Thyroid gland (tissue), 4 donors: ENCODE measurements at places on chromosomes 16 and 17. TPM values are rescaled to one million over a fixed set of nuclear protein-coding genes. Genes with fewer than 3 reads are reported as not detected.

GRCh38 chr16:79150151-79150550 is 450.4 kb downstream of the MAF start:
- DNase-seq: no peak
- no peaks in the 10 kb centered on the region for H3K27me3 ChIP-seq
- H3K27ac ChIP-seq: no peak overlapping the region
- no peak overlapping the region for H3K4me3 ChIP-seq

- H3K27me3 ChIP-seq: no peaks in the 10 kb centered on the region
- no peaks in the 10 kb centered on the region for H3K36me3 ChIP-seq
- no peak overlapping the region for H3K4me3 ChIP-seq
- no peak for DNase-seq
Measured at GRCh38 chr17:58531122-58531521, 16.7 kb upstream of the MTMR4 start.

GRCh38 chr16:28977703-28978662 is 3.4 kb downstream of the SPNS1 start:
- H3K27me3 ChIP-seq: no peaks in the 10 kb centered on the region
- H3K4me1 ChIP-seq: peaks cover 10% of the 10 kb centered on the region
- DNase-seq: no peak
- H3K4me3 ChIP-seq: no peak overlapping the region
- H3K36me3 ChIP-seq: peaks cover 12% of the 10 kb centered on the region
- H3K27ac ChIP-seq: no peak overlapping the region

Gene CTRL
- 0.34 TPM for total RNA-seq

Gene TMEM97
- 4.3 TPM for total RNA-seq

Gene CCR7
- 0.93 TPM for total RNA-seq

DNA sequence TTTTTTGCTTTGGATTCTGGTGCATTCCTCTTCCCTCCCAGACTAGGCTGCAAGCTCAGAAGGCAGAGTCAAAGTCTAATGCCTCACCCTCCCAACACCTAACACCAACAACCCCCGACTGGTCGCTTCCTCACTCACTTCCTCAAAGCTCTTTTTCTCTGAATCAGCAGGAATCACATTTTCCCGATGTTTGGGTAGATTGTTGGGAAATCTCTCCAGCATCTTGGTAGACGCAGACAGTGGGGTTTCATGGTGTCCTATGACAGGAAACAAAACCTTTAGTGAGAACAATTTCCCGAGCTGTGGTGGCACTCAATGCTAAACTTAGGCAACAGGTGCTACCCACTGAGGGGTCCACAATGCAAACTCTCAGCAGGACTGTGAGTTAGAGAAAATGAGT is 39.9 kb upstream of the ICAM2 start:
- H3K4me3 ChIP-seq: no peak overlapping the region
- no peak for DNase-seq
